ENCODE measurements at places on chromosomes 13 and 19.

GRCh38 chr19:33047422-33047821, 17.3 kb downstream of the RHPN2 start:
- DNase-seq, result no peak

GRCh38 chr13:25064396-25064795, 31.5 kb upstream of the PABPC3 start:
- no peak for DNase-seq

DNA sequence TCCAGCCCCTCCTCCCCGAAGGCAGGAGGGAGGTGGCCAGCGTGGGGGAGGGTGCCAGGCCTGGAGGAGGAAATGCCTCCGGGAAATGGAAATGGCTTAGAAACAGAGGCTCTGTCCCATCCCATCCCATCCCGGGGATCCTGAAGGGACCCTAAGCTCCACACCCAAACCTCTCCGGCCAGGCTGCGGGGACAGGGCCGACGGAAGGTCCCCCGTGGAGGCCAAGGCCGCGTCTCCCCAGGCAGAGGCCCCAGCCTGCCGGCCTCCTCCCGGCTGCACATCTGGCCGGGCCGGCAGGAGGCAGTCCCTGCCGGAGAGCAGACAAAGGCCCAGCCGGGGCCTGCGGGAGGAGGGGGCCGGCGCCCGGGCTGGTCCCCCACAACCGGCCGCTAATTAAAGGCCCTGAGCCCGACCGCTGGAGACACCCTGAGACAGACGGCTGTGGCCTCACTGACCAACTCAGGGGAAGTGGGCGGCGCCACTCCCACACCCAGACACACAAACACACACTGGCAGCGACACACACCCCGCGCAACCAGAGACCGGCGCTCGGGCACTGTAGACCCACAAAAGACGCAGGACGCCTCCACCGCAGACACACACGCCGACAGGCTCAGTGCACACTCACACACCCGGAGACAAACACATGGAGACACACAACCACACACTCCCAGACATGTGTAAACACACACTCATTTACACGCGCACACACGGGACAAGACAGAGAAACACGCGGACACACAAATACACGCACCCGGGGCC, 1.1 kb downstream of the ADAMTS10 start:
- no peak for DNase-seq

DNA sequence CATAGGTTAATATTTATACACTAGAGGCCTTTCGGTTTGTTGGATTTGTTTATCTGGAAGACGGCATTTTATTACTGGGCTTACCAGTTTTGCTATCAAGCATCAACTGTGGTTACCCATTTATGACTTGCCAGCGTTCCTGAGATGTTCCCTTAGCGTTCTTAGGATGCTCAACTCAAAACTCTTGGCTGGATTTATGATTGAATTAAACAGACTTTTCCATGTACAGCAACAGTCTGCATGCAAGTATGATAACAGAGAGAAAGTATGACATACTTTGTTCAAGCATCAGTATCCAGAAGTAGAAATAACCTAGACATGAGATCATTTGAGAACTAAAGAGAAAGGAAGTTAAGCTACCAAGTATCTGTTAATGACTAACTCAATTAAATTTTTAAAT, 29.9 kb upstream of the RNF113B start:
- no peak for DNase-seq

DNA sequence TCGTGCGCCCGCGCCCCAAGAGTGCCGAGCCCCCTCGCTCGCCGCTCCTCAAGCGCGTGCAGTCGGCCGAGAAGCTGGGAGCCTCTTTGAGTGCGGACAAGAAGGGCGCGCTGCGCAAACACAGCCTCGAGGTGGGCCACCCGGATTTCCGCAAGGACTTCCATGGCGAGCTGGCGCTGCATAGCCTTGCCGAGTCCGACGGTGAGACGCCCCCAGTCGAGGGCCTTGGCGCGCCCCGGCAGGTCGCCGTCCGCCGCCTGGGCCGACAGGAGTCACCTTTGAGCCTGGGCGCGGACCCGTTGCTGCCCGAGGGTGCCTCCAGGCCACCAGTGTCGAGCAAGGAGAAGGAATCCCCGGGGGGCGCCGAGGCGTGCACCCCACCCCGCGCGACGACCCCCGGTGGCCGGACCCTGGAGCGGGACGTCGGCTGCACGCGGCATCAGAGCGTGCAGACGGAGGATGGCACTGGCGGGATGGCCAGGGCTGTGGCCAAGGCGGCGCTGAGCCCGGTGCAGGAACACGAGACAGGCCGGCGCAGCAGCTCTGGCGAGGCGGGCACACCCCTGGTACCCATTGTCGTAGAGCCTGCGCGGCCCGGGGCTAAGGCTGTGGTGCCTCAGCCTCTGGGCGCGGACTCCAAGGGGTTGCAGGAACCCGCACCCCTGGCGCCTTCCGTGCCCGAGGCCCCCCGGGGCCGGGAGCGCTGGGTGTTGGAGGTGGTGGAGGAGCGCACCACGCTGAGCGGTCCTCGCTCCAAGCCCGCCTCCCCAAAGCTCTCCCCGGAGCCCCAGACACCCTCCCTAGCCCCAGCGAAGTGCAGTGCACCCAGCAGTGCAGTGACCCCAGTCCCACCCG, 7.1 kb downstream of the DNASE2 start:
- DNase-seq, result no peak

Measured in stimulated activated CD8-positive, alpha-beta memory T cell treated with anti-CD3 and anti-CD28 coated beads, Interleukin-15, amount 100 ng/mL, for 48 hours (primary cell).